ENCODE measurements at places on chromosomes 12 and 14. TPM values are rescaled to one million over a fixed set of nuclear protein-coding genes. Genes with fewer than 3 reads are reported as not detected.
A peak's percentile ranks its signal among the peaks of the same experiment; 100 is the strongest.

DNA sequence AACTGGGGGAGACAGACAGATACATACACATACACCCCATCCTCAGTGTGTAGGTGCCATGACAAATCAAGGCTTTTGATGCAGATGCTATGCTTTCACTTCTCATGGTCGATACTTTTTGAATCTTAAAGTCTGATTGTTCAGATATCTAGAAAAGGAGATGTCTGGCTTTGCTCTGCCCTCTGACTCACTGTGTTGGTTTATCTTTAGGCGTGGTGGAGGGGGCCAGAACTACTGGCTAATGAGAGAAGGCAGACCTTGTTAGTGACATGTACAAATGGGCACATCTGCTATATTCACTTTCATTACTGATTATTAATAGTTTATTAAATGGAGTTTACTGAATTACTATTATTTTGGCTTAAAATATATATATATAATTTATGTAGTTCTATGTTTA lies 444.3 kb upstream of the RGS6 start:
- DNase-seq = peak; percentile 55

- no peak for DNase-seq
Measured at GRCh38 chr14:73392329-73393257, 65.8 kb downstream of the NUMB start.

GRCh38 chr14:103521438-103521950 lies 1.1 kb downstream of the CKB start:
- DNase-seq = no peak

DNA sequence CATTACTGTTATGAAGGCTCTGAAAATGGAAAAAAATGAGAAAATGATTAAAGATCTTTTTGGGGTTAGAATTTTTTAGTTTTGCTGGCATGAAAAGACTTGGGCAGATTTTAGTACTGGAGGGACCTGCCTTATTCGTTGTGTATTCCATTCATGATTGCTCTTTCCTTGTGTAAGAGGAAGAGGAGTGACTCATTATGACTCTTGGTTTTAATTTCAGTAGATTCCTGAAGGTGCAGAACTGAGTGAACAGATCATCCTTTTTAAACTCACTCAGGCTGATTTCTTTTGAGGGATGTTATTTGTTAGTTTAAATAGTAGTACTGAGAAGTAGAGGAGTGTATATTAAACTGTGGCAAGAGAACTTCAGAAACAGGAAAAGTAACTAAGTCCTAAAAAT lies 41.6 kb downstream of the AKAP6 start:
- DNase-seq = peak; percentile 81

GRCh38 chr12:16359512-16360491 lies 12.4 kb downstream of the MGST1 start:
- peak; percentile 66 for DNase-seq

DNA sequence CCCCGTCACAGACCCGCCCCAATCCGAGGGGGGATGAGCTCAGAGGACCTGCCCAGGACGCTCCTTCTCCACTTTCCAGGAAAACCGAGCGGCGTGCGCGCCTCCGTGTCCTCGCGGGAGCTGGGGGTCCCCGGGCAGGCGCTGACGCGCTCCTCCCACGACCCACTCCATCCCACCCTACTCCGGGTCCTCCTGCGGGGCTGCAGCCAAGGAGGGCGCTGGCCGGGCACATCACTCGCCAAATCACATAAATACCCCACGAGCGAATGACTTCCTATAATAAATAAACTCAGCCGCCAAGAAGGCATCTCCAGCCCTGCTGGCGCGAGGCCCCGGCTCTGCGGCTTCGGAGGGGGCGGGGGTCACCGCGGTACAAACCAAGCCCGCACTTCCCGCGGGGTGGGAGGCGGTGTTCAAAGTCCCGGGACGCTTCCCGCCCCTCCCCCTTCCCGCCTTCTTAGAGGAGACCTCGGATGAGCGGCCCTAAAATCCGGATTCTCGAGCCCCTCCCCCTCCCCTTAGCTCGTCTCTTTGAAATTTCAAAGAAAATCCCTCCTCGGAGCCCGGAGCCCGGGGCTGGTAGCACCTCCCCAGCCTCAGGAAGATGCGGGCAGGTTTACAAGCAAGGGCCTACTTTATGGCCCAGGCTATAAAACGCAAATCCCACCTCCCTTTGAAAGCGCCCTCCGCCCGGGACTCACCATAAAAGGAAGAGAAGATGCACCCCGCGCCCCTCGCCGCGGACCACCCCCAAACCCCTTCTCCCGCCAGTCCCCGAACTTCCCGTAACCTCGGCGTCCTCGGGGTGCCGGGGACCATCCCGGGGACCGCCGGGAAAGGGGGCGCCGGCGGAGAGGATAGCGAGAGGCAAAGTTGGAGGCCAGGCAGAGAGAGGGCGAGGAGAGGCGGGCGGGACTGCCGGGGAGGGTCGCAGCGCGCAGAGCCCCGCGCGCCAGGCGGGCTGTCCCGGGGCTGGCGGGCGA lies 712 bp upstream of the FZD10 start:
- DNase-seq = peak; percentile 18

DNA sequence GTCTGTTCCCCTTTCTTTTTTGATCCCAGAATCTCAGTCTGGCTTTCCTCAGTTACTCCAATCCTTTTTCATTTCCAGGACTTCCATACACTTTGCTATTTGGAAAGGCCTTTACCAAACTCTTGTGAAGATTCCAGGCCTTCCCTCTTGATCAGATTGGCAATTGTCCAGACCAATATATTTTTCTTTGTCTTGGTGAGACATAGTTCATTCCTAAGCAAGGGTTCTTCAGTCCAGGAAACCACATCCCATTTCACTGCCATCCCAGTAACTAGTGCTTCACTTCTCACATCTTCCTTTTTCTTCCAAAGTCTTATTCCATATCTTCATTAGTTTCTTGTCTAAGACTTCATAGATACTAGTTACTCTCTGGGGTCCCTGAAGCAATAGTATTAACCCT lies 2.1 kb upstream of the PTPRQ start:
- DNase-seq = peak; percentile 55

DNA sequence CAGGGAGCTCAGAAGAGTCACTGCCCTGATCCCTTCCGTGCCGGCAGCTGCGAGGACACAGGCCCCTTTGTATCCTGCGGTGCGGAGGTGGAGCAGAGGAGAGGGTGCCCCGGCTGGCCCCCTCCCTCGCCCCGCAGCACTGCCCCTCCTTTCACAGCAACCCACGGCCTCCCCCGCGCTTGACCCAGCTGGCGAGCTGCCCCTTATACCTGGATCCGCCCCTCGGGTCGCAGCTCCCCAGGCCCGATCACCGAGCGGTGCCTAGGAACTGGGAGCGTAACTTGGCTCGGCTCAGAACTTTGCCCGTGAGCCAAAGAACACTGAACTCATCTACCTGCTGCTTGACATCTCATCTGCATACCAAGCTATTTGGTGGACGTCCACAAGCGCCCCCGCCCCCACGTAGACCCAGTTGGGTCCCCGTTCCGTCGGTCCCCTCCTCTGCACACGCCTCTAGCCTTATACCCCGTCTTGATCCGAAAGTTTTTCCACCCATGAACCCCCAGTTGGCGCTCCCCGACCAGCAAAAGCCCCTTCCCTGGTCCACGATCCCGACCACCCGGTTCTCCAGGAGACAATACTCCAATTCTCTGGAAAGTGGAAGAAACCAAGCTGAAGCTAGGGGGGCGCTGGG lies 697 bp upstream of the DNAJC14 start:
- peak; percentile 18 for DNase-seq

GRCh38 chr14:88168498-88169165 lies 154.4 kb downstream of the KCNK10 start:
- DNase-seq = peak; percentile 0

- DNase-seq = peak; percentile 76
Measured at GRCh38 chr12:26126340-26127284, 1.8 kb upstream of the BHLHE41 start.

- DNase-seq = no peak
Measured at GRCh38 chr12:83220774-83221173, 534.1 kb downstream of the TMTC2 start.

DNA sequence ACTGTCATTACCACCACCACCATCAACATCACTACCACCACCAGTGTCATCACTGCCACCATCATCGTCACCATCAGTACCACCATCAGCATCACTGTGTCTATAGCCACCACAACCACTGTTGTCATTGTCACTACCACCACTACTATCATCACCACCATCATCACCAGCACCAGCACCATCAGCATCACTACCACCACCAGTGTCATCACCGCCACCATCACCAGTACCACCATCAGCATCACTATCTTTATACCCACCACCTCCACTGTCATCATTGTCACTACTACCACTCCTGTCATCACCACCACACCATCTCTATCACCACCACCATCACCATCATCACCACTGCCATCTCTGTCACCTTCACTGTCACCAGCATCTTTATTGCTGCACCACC lies 60.6 kb downstream of the BEGAIN start:
- no peak for DNase-seq

- DNase-seq = no peak
Measured at GRCh38 chr14:36479344-36479743, 40.7 kb downstream of the NKX2-1 start.

GRCh38 chr12:22242726-22243125 lies 91.8 kb downstream of the ST8SIA1 start:
- no peak for DNase-seq

DNA sequence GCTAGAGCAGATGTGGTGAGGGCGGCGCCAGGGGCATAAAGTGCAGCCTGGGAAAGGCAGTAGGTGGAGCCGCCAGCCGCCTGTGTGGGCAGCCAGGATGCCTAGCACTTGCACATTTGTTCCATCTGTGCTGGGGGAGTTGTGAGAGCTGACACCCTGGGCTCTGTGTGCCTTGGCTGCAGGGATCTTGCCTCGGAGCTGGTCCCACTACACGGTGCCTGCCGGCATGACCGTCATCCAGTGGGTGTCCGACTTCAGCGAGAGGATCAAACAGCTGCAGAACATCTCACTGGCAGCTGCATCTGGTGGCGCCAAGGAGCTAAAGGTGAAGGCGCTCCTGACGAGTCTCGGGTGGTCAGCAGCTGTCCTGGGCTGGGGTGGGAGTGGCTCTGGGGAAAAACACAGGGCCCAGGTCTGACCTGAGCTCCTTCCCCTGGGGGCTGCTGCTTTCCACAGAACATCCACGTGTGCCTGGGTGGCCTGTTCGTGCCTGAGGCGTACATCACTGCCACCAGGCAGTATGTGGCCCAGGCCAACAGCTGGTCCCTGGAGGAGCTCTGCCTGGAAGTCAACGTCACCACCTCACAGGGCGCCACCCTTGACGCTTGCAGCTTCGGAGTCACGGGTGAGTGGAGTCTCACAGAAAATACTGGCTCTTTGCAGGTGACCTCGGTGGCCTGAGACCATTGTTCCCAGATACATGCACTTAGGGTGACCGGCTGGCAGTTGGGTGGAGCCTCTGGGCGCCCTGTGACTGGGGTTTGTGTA lies 37.4 kb downstream of the HSP90AA1 start:
- DNase-seq = no peak

DNA sequence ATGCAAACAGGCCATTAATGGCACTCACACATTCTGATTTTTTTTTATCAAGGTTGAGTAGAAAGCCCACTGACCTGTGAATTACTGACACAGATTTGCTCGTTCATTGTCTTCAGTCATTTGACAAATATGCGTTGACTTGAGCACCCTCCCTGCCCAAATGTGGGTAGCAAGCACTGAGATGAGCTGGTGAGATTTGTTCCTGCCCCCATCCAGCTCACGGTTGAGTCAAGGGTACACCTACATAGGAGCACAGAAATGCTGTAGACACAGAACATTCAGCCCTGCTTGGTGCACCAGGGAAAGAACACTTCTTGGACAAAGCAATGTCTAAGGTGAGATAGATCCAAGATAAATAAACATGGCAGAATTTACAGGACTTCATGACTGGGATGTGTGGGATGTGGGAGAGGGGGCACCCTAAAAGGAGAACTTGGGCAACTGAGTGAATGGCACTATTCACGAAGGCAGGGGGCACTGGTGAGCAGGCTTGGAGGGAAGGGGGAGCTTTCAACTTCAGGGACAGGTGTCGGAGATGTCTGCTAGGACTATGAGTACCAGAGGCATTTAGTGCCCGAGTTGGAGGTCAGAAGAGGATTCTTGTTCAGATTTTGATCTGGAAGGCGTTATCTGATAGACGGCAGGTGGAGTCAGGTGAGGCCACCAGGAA lies 213.4 kb downstream of the VRK1 start:
- no peak for DNase-seq

DNA sequence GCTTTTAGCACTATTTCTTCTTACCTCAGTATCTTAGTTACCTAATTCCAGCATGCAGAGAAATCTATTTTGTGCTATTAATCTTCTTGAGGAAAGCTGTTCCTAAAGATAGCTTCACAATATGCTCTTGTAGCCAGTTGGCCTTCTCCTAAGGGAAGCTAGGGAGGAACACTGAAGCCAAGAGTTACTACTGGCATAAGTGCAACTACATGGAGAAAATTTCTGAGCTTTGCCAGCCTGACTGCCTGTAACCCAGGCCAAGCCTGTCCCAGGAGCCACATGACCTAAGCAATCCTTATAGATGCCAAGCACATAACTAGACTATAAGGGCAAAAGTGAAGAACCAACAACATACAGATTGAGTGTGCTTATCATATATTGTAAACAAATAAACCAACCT lies 890.2 kb downstream of the FLRT2 start:
- no peak for DNase-seq

- DNase-seq = no peak
Measured at GRCh38 chr14:104863923-104864266, 1.2 kb upstream of the CEP170B start.

- DNase-seq = peak; percentile 49
Measured at GRCh38 chr12:43786899-43787693, 19.0 kb downstream of the TWF1 start.

DNA sequence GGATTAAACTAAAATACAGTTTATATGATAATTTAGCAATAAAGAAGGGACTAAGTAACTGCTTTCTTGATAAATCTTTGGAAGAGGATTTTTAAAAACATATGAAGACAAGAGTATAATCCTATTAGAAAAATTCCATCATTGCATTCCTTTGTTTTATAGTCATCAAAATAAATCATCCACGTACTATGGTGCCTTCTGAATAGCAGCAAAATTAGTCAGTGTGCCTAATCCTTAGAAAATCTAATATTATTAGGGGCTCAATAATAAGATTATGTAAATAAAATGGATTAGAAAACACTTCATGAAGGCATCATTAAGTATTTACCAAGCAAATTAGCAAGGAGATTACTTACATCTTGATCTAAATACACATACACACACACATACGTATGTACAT lies 102.1 kb downstream of the KCNH5 start:
- peak; percentile 51 for DNase-seq

The GON7 gene
- polyA plus RNA-seq = 13.1 TPM

The STXBP6 gene
- polyA plus RNA-seq = 17.8 TPM

The KCNK10 gene
- polyA plus RNA-seq = not detected

The WNT1 gene
- polyA plus RNA-seq = not detected

The DRAM1 gene
- polyA plus RNA-seq = 184 TPM

The GLIPR1L2 gene
- 0.46 TPM for polyA plus RNA-seq

The IAPP gene
- not detected for polyA plus RNA-seq

The GRIP1 gene
- 0.12 TPM for polyA plus RNA-seq

The AKAP5 gene
- polyA plus RNA-seq = 0.30 TPM

The OR4K2 gene
- not detected for polyA plus RNA-seq

The MSI1 gene
- polyA plus RNA-seq = not detected

The FGF23 gene
- polyA plus RNA-seq = not detected

The GPR65 gene
- 0.03 TPM for polyA plus RNA-seq

Data from fibroblast of lung (primary cell).